ENCODE measurements at places on chromosomes 5 and 9.

- no peak for DNase-seq
These were observed 139.8 kb downstream of the MPDZ start for GRCh38 chr9:13139641-13140171.

- peak; percentile 63 for DNase-seq
These were observed 162.2 kb downstream of the SREK1 start for GRCh38 chr5:66306105-66306843.

- no peak for DNase-seq
These were observed 180.1 kb downstream of the MACROH2A1 start for GRCh38 chr5:135218790-135219568.

DNA sequence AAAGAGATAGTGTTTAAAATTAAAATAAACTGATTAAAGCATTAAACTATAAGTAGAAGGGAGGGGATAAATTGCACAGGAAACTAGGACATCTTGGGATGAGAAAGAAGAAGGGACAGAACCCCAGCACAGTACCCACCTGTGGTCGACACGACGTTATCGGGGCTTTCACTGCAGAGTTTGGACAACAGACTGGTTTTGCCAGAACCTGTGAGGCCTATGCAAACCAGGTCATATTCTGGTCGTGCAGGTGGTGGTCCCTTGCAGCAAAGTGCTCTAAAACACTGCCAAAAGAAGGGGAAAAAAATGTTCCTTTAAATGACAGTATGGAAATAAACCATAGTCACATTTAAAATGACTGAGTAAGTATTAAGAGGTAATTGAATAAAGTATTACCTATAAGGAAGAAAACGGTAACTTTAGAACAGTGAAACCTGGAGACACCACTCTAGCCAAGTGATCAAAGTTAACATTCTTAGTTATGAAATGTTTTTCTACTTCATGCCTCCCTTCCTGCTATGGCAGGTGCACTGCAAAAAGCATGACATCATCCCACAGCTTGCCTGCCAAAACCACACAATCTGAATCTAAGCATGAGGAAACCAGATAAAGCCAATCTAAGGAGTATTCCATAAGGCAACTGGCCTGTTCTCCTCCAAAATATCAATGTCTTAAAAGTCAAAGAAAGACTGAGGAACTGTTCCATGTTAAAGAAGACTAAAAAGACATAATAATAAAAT, 138.6 kb downstream of the ARL15 start:
- no peak for DNase-seq

DNA sequence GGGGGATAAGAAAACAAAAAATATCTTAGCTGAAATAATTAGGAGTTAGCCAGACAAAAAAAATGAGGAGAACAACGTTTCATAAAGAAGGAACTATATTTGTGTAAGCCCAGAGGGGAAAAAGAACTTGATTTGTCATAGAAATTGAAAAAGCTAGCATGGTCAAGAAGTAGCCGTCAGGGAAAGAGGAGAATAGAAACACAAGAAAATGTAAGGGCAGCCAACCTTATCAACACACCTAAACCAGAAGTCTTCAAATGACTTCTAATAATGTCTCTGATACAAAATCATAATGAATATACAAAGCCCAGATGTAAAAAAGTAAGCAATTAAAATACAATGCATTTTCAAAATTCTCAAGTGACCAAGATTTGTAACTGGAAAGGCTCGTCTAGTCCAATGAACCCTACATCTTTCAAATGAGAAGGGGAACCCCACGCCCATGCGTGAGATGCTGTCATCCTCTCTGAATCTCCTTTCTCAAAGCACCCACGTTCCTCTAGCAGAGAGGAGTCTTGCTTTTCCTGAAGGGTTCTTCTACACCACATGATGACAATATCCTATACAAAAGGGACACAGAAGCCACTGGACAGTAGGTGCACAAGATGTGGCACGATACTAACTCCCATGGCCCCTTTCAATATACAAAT, 103.7 kb downstream of the ARL15 start:
- DNase-seq: no peak

GRCh38 chr5:17255471-17256021, 38.1 kb downstream of the BASP1 start:
- no peak for DNase-seq

GRCh38 chr5:157362502-157362901, 96.6 kb downstream of the CYFIP2 start:
- no peak for DNase-seq

- peak; percentile 24 for DNase-seq
These were observed 30.4 kb downstream of the GNG10 start for GRCh38 chr9:111691672-111692329.

DNA sequence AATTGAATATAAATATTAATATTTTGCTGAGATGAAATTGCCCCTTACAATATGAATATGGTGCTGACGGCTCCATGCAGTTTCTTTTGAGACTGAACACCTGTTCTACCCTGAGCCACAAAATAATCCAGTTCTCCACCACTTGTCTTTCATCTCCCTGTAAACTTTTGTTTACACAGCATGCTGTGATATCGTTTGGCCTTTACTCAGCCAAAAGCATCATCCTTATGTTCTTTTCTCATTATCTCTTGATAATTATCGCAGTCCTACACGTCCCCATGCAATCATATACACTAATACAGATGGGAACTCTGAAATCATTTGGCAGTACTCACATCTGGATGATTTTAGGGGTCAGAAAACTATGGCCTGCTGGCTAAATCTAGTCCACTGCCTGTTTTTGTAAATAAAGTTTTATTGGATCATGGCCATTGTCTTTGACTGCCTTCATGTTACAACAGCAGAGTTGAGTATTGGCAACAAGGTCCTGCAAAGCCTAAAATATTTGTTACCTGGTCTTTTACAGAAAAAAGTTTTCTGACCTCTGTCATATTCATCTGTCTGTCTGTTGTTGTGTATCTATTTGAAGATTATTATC, 53.3 kb downstream of the AOPEP start:
- no peak for DNase-seq

- no peak for DNase-seq
These were observed 75.3 kb upstream of the GGTA1 start for GRCh38 chr9:121574774-121575519.

GRCh38 chr5:157471709-157472108, 11.7 kb downstream of the NIPAL4 start:
- DNase-seq: peak; percentile 34

- DNase-seq: no peak
These were observed 62.9 kb upstream of the IL17B start for GRCh38 chr5:149441986-149442385.

DNA sequence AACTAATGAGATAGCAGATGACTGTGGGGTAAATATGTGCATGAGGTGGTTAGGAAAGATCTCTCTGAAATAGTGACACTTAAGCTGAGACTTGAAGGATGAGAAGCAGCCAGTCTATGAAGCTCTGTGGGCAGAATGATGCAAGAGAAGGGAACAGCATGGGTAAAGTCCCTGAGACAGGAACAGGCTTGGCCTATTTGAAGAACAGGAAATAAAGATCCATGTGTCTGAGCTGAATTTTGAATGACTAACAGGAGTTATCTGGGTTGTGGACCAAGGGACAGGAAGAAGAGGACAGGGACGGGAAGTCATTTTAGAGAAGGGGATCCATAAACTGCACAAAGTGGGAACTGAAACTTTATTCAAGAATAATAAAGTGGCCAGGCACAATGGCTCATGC, 25.6 kb upstream of the HMGCS1 start:
- no peak for DNase-seq

DNA sequence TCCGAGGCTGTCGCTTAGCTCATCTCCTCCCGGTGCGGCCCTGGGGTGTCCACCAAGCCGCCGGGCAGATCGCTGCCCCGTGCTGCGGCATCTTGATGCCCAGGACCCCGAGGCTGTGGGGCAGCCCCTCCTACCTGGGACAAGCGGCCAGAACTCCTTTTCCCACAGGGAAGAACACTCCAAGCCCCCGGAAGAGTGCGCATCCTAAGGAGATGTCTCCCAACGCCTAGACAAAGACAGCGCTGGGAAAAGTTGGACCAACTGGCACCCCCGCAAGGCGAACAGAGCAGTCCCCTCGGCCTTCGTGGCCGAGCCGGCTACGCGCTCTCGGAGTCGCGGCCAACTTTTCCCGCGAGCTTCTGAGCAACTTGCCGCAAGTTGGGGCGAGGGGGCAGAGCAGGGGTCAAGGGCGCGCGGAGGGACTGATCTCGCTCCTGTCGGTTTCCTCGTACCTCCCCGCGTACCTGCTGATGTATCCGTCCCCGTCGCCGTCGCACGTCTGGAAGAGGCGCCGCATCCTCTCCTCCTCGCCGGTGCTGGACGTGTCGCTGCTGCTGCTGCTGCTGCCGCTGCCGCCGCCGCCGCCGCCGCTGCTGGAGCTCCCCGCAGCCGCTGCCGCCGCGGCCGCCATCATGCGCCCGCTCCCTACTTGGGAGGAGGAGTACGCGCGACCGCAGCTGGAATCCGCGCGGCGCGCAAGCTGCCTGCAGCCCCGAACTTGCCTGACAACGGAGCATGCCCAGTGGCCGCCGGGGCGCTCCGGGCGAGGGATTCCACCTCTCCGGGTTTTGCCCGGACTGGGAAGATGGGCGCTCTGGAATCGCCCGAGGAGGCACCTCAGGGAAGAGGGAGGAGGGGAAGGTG, at the start of gene MCC:
Gene MCC (minus strand): TSS at position 673 of the 864 bp plus-strand sequence.
- peak; percentile 73 for DNase-seq

- DNase-seq: no peak
These were observed 91.6 kb upstream of the NR4A3 start for GRCh38 chr9:99730062-99730461.

- no peak for DNase-seq
These were observed 255.1 kb downstream of the MAT2B start for GRCh38 chr5:163760498-163760897.

DNA sequence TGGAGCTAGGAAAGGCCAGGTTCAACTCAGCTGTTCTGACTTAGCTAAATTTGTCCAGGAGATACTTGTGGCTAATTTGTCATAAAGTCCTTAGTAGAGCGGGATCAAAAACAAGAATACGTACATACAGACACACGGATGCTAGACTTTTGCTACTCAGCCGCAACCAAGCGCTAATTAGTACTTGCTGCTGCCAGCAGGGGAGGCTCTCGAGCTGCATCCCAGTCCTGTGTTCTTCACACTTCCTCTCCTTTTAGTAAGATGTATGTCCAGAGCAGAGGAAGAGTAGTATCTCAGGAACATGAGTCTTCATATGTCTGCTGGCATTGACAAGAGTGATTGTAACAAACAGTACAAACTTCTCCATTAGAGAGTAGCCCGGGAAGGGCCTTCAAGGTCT, 58.3 kb downstream of the CYFIP2 start:
- no peak for DNase-seq

- no peak for DNase-seq
These were observed 93.9 kb upstream of the LMX1B start for GRCh38 chr9:126519660-126520420.

- no peak for DNase-seq
These were observed 208.6 kb downstream of the GRIA1 start for GRCh38 chr5:153699035-153699434.

GRCh38 chr9:132809677-132810271, 68.3 kb downstream of the AK8 start:
- no peak for DNase-seq

GRCh38 chr9:123656565-123656964, 273.4 kb downstream of the DENND1A start:
- no peak for DNase-seq

- DNase-seq: no peak
These were observed 18.6 kb downstream of the PTCD2 start for GRCh38 chr5:72338689-72339209.

DNA sequence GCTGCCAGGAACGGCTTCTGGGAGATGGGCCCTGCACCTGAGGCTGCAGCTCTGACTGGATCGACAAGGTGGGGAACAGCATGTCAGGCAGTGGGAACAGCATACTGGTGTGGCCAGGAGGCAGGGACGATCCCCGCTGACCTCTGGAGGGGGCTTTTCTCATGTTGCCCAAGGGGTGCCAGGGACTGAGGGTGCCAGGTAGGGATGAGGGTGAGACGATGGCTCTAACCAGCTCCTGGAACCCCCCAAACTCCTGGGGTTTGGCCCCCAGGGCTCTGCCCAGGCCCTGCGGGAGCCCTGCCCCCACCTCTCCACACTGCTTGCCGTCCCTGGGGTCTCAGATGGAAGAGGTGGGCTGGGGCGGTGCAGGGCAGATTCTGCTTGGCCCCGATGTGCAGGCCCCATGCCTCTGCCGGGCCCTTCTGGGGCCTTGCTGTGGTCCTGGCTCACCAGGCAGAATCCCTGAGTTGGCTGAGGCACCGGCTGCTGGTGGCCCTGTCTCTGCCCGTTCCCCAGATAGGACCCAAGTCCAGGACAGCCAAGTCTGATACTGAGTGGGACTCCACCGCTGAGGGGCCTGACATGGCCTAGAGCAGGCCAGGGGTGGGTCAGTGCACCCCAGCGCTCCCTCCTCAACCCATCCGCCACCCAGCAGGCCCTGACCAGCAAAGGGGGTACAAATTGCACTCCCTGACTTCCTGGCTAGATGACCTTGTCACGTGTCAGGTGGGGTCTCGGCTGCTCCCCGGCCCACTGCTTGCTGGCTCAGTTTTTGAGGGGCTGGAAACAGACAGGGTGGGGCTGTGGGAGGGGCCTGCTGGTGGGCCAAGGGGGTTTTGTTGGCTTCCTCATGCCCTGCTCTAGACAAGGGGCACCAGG, 28.4 kb upstream of the RNF130 start:
- no peak for DNase-seq

DNA sequence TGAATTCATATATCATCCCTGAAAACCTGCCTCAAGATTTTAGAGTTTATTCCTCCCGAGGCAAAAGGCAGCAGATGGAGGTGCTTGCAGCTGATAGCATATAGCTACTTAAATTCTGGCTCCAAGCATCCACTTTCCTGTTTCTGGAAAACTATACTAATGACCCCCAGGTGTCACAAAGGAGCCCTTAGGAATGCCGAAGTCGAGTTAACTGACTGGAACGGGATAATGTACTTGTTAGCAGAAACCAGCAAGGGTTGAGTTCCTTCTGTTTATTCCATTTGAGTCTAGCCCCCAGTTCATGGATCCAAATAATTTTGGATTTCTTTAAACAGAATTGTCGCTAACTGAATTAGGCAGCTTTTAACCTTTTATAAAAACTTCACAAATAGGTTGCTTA, 44.5 kb downstream of the PTTG1 start:
- no peak for DNase-seq

- no peak for DNase-seq
These were observed 22.3 kb upstream of the SNAPC3 start for GRCh38 chr9:15400281-15400941.

GRCh38 chr9:133943781-133944745, 48.1 kb downstream of the VAV2 start:
- DNase-seq: no peak

- no peak for DNase-seq
These were observed 398.6 kb downstream of the PSAT1 start for GRCh38 chr9:78695519-78695918.

- no peak for DNase-seq
These were observed 1.8 kb downstream of the EGR1 start for GRCh38 chr5:138466900-138467710.

GRCh38 chr5:109908366-109908765, 218.6 kb downstream of the MAN2A1 start:
- DNase-seq: no peak

Measured in HCT116 (cell line).